ENCODE measurements at places on chromosomes 5 and 9.

GRCh38 chr5:17828681-17829080 is 194.4 kb downstream of the TAF11L14 start:
- DNase-seq: no peak

- no peak for DNase-seq
Measured at GRCh38 chr5:75168026-75168735, 68.5 kb downstream of the ANKRD31 start.

DNA sequence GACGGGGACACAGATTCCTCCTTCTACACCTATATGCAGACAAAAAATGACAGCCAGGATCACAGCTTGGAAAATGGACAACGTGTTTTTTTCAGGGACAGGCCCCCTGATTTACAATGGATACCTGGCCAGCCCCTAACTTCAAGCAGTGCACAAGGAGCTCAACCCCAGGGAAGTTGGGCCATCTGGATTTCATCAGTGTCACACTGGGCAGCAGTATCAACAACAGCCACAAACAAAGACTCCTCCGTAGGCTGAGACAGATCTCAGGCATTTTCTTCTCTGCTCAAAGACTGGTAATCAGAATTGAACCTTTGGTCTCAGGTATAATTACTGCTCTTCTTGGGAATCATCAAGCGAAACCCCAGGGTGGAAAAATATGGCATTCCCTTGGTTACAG is 374.0 kb downstream of the ZNF608 start:
- DNase-seq: no peak

GRCh38 chr5:23703940-23704855 is 196.8 kb downstream of the PRDM9 start:
- no peak for DNase-seq

GRCh38 chr9:114722937-114723620 is 41.1 kb upstream of the TEX48 start:
- DNase-seq: no peak

GRCh38 chr9:120935383-120935857 is 8.8 kb upstream of the TRAF1 start:
- DNase-seq: no peak

Data from activated CD8-positive, alpha-beta memory T cell treated with anti-CD3 and anti-CD28 coated beads, Interleukin-2, amount 10 ng/mL, durations not matched to agents 7 days and 5 days (primary cell).